Stimulated activated CD4-positive, alpha-beta T cell treated with anti-CD3 and anti-CD28 coated beads, Interleukin-4, amount 100 ng/mL, for 24 hours (primary cell): ENCODE measurements at places on chromosomes 6 and 20.
A peak's percentile ranks its signal among the peaks of the same experiment; 100 is the strongest.

- no peak for DNase-seq
These were observed 61.9 kb downstream of the KCNQ5 start for GRCh38 chr6:72683797-72684196.

DNA sequence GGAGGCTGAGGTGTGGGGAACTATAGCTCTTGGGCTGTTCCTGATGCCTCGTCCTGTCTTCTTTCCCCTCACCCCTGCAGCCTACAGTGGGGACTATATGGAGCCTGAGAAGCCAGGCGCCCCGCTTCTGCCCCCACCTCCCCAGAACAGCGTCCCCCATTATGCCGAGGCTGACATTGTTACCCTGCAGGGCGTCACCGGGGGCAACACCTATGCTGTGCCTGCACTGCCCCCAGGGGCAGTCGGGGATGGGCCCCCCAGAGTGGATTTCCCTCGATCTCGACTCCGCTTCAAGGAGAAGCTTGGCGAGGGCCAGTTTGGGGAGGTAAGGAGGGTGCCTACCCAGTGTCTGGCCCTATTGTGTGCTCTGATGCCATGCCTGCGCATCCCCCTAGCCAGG is 11.5 kb upstream of the GTF2H4 start:
- DNase-seq: no peak

GRCh38 chr6:118504611-118505010 is 43.5 kb upstream of the PLN start:
- DNase-seq: no peak

GRCh38 chr6:101716810-101717209 is 323.3 kb downstream of the GRIK2 start:
- no peak for DNase-seq

DNA sequence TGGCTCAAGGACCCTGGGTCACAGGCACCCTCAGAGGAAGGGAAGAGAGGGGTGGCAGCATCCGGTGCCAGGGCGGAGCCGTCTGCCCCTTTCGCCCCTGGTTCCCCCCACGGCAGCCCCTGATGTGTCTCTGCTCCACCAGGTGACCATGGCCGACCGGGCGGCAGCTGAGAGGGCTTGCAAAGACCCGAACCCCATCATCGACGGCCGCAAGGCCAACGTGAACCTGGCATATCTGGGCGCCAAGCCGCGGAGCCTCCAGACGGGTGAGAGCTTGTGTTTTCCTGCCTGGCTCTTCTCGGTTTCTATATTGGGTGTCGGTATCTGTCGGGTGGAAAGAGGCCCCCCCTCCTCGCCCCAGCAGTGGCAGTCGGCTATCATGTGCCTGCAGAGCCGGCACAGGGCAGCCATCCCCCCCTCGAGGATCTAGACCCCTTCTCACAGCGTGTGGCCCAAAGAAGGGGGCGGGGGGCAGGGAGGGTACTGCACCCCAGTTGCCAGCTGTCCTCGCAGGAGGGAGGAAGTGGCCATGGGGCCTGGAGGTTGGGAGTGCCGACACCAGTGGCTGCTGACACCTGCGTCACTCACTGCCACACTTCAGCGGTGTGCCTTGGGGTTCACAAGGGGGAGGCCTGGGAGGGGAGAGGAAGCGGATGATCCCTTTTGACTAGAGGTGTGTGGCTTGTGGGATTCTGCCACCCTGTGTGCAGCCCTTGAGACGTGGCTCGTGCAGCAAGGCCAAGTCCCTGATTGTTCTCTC is 1.5 kb downstream of the RBM38 start:
- DNase-seq: peak; percentile 75

DNA sequence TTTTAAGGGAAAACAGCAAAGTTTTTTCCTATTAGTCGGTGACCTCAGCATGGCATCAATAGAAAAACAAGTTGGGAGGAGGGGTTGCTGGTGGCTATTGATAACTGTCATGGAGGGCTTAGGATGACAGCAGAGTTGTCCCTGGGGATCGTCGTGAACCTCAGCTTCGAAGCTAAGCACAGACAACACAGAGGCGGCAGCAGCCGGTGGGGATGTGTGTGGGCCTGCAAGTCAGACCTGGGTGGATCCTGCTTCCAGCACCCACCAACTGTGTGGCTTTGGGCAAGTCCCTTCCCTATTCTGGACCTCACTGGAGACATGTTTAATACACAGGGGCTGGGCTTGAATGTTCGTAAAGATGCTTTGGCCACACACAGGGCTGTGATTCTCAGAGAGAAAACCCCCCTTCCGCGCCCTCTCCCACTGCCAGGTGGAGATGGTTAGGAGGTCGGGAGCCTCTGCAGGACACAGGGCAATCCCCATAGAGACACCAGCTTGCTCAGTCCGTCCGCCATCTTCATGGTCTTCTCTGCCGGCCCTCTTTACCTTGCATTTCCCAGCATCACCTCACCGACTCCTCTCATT is 83.1 kb upstream of the TOX2 start:
- DNase-seq: no peak

GRCh38 chr6:166656230-166657151 is 29.4 kb upstream of the RPS6KA2 start:
- no peak for DNase-seq

- DNase-seq: no peak
These were observed 507.3 kb downstream of the EYS start for GRCh38 chr6:65199683-65200082.

DNA sequence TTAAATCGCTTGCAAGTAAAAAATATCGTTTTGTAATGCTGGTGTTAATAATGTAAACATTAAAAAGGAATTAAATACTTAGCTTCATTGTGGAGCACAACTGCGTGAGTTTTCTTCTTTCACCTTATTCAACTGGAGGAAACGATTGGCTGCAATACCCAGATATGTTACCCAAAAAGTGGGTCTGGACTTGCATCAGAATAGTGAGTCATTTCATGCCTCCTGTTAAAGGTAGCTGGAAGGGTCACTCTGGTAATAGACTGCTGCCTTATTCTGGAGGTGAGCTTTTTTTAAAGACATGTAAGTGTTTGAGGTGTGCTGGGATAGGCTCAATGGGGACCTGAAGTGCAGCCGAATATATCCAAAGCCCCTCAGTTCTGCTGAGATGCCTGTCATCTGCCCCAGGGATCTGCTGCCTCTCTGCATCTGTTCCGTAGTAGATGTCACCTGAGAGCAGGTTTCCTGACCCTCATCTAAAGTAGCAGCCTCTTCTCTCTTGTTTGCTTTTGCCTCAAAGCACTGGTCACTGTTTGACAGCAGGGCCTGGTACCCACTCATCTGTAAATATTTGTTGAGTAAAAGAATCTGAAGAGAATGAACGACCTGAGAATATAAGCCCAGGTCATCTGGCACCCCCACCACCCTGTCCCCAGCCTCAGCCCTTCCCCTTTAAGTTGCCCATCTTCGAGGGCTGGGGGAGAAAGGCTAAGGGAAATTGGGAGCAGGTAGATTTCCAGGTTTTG is 5.6 kb upstream of the UQCC2 start:
- no peak for DNase-seq

- DNase-seq: no peak
These were observed 115.5 kb upstream of the LAMP5 start for GRCh38 chr20:9398882-9399281.

GRCh38 chr20:38301309-38301708 is 2.6 kb upstream of the BPI start:
- no peak for DNase-seq

- DNase-seq: no peak
These were observed 366.5 kb downstream of the ESR1 start for GRCh38 chr6:152173957-152174356.

DNA sequence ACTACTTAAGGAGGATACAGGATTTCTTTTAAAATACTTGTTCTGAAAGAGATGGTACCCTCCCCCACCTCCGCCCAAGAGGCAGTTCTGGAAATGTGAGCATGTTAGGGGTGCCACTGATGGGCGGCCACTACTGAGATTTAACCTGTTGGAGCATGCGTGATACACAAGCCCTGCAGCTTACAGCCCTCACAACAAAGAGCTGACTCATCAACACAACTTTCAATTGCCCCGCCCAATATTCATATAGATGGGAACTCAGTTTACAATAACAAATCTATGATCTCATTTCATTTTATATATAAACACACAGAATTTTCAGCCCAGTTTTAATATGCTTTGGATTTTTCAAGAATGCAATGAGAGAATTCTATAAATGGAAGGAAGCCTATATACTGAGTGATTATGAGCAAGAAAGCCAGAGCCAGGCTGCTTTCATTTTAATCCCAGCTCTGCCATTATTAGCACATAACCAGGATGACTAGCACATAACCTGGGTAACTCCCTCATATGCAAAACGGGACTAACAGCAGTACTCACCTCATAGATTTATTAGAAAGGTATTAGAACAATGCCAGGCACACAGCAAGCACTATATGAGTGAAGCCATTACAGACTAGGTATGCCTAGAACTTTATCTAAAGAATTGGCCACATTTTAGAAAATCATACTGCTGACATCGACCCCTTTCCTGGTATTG is 45.6 kb upstream of the IPCEF1 start:
- no peak for DNase-seq

DNA sequence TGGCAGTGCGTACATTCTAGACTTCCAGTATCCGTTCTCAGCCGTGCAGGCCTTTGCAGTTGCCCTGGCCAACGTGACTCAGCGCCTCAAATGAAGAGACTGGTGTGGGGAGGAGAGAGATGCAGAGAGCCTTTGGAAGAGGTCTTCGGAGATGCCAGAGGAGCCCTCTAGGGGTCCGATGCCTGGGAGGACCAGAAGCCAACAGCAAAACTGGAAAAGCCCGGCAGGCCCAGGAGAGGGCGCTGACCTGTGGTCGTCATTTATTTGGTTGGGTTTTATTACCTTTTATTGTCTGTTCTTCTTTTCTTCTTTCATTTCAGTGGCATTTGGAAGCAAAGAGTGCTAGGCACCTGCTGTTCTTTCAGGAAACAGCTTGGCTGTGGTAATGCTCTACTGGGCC is 53.3 kb upstream of the TMEM181 start:
- DNase-seq: no peak

- DNase-seq: no peak
These were observed 44.4 kb upstream of the CST5 start for GRCh38 chr20:23923891-23924435.

DNA sequence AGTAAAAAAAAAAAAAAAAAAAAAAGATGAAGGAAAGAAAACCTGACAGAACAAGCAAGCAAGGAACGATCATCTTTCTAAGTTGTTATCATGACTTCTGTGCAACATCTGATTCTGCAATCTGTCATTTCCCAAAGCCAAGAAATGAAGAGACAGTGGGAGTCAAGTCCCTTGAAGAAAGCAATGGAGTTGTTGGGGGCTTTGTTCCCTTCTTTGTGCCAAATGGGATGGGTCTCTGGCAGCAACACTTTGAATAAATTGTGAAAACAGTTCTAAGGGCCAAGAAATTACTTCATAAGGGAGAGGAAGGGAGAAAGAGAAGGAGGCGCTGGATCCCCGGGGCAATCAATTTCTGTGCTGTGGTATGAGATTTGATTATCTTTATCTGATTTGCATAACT is 33.3 kb upstream of the RSPO3 start:
- DNase-seq: no peak

- no peak for DNase-seq
These were observed 2.2 kb upstream of the RWDD1 start for GRCh38 chr6:116568821-116569755.

DNA sequence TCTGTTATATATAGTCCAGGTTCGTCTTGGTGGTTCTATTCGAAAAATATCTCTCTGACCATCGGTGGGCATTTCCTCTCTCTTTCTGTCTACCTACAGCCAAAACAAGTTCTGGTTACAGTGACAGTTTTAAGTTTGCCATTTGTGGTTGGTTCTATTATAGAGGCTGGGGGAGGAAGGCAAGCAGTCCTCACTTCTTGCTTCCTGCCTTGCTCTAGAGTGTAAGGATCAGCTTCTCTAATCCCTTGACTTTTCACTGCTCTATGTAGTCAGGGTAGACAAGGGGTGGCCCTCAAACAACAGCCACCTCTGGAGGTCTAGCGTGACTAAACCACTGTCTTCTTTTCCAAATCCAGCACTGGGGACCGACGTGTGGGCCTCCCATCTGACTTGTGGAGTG is 16.1 kb downstream of the E2F3 start:
- DNase-seq: no peak

GRCh38 chr6:154738551-154738961 is 5.3 kb downstream of the SCAF8 start:
- no peak for DNase-seq

DNA sequence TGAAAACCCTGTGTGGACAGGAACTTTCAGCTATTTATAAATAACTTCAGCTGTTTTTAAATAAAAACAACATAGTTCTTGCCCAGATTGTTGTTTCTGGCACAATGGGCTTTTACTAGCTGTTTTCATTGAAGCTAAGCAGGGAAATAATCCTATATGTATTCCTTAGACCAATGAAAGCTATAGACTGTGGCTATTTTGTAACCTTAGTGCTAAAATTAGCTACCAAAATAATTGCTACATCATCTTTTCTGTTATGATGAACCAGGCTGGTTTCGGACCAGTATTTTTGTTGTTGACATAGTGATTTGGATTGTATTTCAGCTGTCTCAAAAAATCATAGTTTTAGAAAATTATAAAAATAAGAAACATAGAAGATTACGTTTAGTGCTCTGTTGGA is 13.7 kb downstream of the PHF3 start:
- no peak for DNase-seq

- peak; percentile 63 for DNase-seq
These were observed 68.4 kb downstream of the RSPO3 start for GRCh38 chr6:127186889-127187288.

- no peak for DNase-seq
These were observed 89.9 kb downstream of the PLCB1 start for GRCh38 chr20:8221887-8222419.

DNA sequence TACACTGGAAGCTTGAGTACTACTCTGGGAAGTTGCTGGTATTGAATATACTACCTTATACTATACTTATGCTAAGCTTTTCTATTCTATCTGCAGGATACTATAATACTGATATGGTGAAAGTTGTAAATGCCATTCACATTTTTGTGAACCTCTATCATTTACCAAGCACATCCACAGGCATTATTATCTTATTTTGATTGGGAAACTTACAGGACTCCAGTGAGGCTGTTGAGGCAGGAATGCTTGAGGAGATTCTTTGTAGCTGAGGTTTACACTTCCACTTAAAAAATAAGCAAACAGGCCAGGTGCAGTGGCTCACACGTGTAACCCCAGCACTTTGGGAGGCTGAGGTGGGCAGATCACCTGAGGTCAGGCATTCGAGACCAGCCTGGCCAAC is 442.9 kb downstream of the QKI start:
- DNase-seq: no peak

GRCh38 chr6:169824848-169825557 is 73.6 kb downstream of the ERMARD start:
- no peak for DNase-seq

- no peak for DNase-seq
These were observed 12.1 kb upstream of the PFDN4 start for GRCh38 chr20:54195483-54196472.

DNA sequence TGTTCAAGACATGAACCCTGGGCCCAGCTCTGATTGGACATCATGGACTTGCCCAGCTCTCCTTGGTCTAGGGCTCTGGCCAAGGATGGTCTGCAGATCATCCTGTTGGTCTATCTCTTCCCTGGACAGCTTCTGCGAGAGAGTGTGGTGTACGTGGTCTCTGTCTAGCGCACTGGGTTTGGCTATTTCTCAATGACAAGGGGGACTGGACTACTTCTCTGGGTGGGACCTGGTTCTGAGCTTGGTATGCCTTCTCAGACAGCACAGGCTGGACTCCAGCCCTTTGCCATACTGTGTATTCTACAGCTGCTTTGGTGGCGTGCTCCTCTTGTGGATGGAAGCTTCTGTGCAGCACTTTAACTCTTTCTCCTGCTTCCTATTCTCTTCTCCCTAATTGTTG is 8.5 kb upstream of the RAET1E start:
- DNase-seq: no peak

- peak; percentile 57 for DNase-seq
These were observed 97.2 kb upstream of the MAP7 start for GRCh38 chr6:136647363-136647852.

GRCh38 chr6:163958646-163959045 is 544.1 kb downstream of the QKI start:
- DNase-seq: no peak
